NCI-H1092 (cell line): ENCODE measurements at places on chromosomes 4 and X.

- DNase-seq = no peak
These were observed 44.3 kb downstream of the SPATA18 start for GRCh38 chr4:52095374-52095773.

DNA sequence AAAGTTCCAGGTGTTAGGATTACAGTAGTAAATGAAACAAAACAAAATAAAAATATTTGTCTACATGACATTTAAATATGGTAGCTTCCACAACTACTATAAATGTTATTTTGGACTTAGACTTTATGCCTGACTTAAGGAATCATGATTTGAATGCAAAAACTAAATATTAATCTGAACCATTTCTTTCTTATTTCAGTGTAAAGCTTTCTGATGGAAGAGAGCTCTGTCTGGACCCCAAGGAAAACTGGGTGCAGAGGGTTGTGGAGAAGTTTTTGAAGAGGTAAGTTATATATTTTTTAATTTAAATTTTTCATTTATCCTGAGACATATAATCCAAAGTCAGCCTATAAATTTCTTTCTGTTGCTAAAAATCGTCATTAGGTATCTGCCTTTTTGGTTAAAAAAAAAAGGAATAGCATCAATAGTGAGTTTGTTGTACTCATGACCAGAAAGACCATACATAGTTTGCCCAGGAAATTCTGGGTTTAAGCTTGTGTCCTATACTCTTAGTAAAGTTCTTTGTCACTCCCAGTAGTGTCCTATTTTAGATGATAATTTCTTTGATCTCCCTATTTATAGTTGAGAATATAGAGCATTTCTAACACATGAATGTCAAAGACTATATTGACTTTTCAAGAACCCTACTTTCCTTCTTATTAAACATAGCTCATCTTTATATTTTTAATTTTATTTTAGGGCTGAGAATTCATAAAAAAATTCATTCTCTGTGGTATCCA lies 1.6 kb downstream of the CXCL8 start:
- DNase-seq = no peak

GRCh38 chrX:46912098-46912602 lies at the start of gene JADE3:
TSS of gene JADE3 (plus strand) at chrX:46912421. CDS start at chrX:46984895, 72,474 bp downstream.
- DNase-seq = peak; percentile 63

- DNase-seq = no peak
These were observed 103.1 kb upstream of the NKX1-1 start for GRCh38 chr4:1509366-1509765.

- no peak for DNase-seq
These were observed 20.8 kb downstream of the ZNF185 start for GRCh38 chrX:152918707-152919106.

GRCh38 chr4:11198516-11199305 lies 230.0 kb downstream of the HS3ST1 start:
- DNase-seq = no peak

- DNase-seq = no peak
These were observed 69.8 kb downstream of the BMPR1B start for GRCh38 chr4:94827481-94828110.

DNA sequence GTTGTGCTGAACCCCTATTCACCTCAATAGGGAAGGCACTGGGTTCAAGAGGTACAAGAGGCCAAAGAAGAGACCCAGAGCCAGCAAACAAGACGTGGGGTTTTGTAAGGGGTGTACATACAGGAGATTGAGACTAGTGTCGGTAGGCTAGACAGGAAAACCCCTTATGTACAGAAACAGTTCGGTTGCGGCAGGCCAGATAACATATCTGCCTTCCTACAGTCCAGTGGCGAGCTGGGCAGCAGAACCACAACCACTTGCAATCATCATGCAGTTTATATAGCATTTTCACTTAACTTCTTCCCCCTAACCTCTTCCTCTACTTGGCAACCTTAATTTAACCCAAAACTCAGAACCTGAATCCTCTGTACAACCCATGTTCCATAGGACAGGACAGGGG lies 422.2 kb downstream of the PDHA2 start:
- no peak for DNase-seq

- no peak for DNase-seq
These were observed 316.7 kb upstream of the DIPK2B start for GRCh38 chrX:45517090-45517973.

DNA sequence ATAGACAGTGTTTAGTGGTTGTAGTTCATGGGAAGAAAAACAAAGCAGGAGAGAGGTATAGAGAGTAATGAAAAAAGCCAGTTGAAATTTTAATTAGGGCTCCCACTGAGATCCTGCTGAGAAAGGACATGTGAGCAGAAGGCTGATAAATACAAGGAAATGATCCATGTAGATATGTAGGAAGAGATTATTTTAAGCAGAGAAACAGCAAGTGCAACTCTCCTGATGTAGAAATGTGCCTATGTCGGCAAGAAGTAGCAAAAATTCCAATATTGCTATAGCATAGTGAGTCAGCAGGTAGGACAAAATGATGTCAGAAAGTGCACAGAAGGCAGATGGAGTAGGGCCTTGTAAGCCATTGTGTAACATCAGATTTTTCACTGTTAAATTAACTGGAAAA lies 1027.3 kb downstream of the PCDH18 start:
- DNase-seq = no peak

- no peak for DNase-seq
These were observed 182.2 kb downstream of the AR start for GRCh38 chrX:67726018-67726417.

- DNase-seq = no peak
These were observed 117.7 kb downstream of the SMIM20 start for GRCh38 chr4:26031704-26032103.

- DNase-seq = no peak
These were observed 4.2 kb downstream of the SLC49A3 start for GRCh38 chr4:684623-685327.

DNA sequence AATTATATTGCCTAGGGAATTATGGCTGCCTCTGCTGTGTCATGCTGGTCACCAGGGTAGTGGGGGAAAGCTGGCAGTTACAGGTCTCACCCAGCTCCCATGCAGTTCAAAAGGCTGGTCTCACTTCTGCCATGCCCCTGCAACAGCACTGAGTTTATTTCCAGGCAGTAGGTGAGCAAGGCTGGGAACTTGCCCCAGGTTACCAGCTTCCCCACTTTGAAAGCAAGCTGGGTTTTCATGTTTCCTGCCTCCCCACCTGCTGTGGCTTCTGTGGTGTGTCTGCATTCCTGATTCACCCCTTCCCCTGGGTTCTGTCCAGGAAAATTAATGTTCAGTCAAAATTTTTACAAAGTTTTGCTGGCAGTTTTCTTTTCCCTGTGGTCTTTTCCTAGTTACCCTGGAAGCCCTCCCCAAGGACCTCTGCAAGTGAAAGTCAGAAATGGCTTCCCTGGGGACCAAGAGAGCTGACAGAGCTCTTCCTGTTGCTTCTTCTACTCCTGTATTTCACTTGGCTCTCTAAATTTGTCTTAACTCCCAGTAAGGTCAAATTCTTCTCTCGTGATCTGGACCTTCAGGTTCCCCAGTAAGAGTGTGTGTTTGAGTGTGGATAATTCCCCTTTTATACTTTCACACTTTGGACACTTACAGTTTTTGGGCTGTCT lies 58.5 kb upstream of the AGTR2 start:
- DNase-seq = no peak

DNA sequence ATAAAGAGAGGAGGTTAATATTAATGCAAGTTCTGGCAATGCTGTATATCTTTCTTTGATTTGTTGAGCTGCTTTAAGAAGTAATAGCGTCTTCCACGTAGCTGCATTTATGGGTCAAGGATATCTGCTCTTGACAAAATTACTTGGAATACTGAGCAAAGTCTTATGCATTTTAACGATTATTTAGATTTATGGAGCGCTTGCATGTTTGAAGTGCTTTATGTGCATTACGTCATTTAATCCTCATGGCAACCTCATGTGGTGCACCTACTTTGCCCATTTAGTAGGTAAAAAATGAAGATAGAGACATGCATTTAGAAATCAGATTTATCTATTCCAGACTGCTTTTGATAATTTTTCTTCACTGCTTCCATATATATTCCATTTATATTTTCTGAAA lies 46.0 kb downstream of the DTHD1 start:
- DNase-seq = no peak

DNA sequence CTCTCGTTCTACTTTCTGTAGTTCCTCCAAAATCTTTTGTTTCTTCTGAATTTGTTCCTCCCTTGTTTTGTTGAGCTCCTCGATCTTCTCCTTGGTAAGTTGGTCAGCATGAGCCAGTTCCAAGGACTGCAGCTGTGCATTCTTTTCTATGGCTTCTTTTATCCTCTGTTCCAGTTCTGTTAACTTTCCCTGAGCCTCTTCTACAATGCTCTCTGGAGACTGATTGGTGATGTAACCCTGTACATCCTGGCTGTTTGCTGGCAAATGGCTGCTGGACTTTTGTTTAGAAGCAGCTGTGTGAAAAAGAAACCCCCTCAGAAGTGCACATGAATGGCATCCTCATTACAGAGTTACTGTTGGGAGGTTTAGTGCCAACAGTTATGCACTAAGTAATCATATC lies 70.5 kb upstream of the COX18 start:
- DNase-seq = no peak

DNA sequence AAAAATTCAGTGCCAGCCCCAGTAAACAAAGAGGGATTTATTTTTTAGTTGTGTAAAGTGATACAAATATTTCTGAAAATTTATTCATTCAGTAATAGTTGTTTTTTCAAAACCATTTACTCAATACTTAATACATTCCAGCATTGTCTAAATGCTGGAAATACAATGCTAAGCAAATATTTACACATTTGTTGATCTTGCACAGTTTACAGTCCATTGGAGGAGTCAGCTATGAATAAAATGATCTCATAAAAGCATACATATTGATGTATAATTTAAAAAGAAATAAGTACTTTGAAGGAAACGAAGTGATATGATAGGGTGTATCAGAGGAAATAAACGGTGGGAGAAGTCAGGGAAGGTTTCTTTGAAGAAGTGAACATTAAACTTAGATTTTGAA lies 1942.1 kb upstream of the ADGRL3 start:
- no peak for DNase-seq

- DNase-seq = peak; percentile 16
These were observed 4.3 kb upstream of the SHROOM3 start for GRCh38 chr4:76430519-76431388.

GRCh38 chrX:136457303-136457917 lies 30.3 kb upstream of the BRS3 start:
- DNase-seq = peak; percentile 19

DNA sequence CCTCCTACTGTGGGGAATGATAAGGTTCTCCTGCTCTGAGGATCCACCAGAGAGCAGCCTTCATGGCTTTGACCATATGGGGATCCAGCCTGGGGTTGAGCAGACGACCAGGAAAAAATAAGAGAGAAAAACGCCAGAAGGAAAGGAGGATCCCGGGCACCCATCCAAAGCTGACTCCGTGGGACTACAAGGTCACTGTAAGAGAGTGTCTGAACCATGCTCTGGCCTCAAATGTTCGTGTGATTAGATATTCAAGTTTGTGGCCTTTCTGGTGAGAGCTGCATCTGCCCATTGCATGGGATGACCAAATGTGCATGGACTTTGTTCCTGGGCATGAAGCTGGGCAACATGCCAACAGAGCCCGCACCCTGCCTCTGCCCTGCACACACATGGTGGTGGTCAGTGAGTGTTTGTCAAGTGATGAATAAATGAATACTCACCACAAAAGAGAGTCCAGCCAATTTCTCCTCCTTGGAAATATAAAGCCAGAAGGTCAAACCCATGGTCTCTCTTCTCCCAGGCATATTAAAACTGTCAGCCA lies 346.0 kb upstream of the GATB start:
- DNase-seq = no peak

GRCh38 chr4:11079171-11079570 lies 349.5 kb downstream of the HS3ST1 start:
- DNase-seq = no peak

GRCh38 chr4:33911959-33912358 lies 2332.4 kb downstream of the ARAP2 start:
- no peak for DNase-seq

GRCh38 chr4:41791557-41791956 lies 43.0 kb upstream of the PHOX2B start:
- no peak for DNase-seq

- DNase-seq = no peak
These were observed 148.9 kb downstream of the SOX3 start for GRCh38 chrX:140355922-140356321.

GRCh38 chr4:157172011-157172410 lies 48.5 kb upstream of the GRIA2 start:
- no peak for DNase-seq

DNA sequence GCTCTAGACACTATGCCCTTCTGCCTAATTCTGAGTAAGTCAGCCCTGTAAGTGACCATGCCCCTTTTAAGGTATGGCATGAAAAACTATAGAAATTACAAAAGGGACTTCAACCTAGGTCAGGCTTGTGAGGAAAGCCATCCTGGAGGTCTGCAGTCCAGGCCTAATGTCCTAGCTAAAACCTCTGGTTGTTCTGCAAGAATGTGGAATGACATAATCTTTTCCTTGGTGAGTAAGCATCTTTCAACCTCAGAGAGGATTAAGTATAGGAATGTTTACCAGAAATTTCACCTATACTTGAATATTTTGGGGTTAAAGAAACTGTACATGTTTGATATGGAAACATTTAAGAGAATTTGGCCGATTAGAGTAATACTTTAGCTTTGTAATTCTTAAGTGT lies 23.8 kb upstream of the HPSE start:
- DNase-seq = no peak

GRCh38 chrX:118595501-118596042 lies 100.0 kb downstream of the DOCK11 start:
- peak; percentile 38 for DNase-seq

GRCh38 chr4:119794681-119795080 lies 166.1 kb upstream of the PDE5A start:
- no peak for DNase-seq

DNA sequence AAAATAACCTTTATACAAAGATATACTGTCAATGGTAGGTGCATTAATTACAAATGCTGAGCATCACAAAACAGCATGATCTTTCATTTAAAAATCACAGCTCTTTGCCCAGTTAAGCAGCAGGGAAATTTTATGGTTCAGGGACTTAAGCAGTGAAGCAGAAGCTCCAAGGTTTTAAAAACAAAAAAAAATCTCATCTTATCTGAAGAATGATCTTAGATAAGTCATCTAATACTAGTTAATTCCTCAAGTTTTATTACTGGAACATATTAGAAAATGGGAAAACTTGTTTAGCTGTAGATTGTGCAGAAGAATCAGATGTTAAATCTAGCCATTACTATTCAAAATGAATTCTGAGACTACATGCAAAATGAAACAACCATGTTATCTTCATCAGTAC lies 289.9 kb downstream of the GASK1B start:
- DNase-seq = no peak

GRCh38 chr4:74181219-74181618 lies 23.3 kb downstream of the MTHFD2L start:
- DNase-seq = no peak

DNA sequence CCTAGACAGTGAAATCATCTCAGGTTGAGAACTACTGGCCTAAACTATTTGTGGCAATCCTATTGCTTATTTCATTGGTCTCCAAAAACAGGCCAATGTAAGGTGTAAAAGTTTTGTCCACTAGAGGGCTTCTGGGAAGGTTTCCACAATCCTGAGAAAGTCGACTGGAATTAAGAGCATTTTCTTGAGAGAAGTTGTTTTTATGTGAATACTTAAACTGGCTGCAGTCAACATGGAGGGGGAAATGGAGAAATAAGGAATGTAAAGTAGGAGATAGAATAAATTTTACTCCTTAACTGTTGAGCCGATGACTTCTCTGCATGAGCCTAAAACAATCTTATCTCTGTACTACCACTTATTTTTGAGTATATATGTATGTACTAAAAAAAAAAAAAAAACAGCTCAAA lies 11.0 kb upstream of the EIF4E start:
- DNase-seq = no peak

- DNase-seq = no peak
These were observed 10.4 kb upstream of the SLC7A11 start for GRCh38 chr4:138252551-138252950.

- DNase-seq = no peak
These were observed 265.5 kb downstream of the PPP3CA start for GRCh38 chr4:101081695-101082369.
